ENCODE measurements at places on chromosomes 5 and 9.

- no peak for DNase-seq
These were observed 45.1 kb downstream of the S1PR3 start for GRCh38 chr9:89036383-89036782.

DNA sequence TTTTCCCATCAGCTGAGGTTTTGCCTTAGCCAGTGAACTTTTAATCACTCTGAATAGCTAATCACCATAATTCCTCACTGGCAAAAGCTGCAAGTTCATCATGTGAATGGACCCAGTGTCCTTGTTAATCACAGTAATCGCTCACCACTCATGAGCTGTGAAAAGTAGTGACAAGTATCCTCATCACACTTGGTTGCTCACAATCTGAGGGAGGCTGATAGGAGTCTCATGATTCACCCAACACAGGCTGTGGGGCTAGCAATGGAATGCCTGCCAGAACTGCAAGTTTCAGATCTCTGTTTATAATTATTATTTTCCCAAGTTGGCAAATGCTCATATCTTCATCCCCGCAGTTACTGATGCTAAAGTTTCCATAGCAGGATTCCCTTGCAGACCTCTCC is 467.2 kb downstream of the KIF4B start:
- no peak for DNase-seq

- DNase-seq, result no peak
These were observed 638.3 kb upstream of the DMAC1 start for GRCh38 chr9:8437876-8438275.

GRCh38 chr9:122382901-122383850 is 12.4 kb downstream of the PTGS1 start:
- no peak for DNase-seq

DNA sequence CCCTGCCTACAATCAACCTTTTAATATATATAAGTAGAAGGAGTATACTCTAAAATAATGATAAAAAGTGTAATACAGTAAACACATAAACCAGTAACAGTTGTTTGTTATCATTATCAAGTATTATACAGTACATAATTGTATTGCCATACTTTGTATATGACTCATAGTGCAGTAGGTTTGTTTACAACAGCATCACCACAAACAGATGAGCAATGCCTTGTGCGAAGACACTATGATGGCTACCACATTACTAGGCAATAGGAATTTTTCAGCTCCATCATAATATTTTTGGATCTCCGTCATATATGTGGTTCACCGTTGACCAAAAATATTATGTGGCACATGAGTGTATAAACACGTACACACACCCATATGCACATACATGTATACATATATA is 69.7 kb upstream of the APC start:
- DNase-seq, result no peak

DNA sequence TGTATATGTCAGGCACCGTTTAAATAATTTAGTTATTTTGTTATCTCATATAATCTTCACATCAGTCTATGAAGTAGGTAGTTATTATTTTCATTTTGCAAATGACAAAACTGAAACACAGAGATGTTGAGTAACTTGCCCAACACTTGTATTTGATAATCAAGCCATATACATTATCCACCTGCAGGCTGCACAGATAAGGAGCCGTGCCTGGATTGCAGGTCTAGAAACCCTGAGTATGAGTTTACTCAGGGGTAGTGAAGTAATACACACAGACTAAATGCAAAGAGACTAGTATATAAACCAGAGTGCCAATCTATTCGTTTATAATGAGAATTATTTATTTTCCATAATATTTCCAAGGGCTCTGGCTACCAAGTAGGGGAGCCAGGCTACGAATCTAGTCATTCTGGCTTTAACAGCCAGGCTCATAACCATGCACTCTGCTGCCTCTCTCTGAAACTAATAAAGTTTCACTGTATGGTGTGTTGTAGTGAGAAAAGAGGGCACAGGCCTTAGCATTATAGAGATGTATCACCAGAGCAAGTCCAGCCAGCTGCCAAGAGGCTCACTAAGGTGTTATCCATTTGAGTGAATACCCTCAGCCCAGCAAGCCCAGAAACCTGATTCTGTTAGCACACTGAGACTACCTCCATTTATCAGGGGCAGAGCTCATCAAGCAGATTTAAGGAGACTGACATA is 4.5 kb downstream of the HEMGN start:
- no peak for DNase-seq

GRCh38 chr9:114720086-114720676 is 38.2 kb upstream of the TEX48 start:
- DNase-seq, result no peak

DNA sequence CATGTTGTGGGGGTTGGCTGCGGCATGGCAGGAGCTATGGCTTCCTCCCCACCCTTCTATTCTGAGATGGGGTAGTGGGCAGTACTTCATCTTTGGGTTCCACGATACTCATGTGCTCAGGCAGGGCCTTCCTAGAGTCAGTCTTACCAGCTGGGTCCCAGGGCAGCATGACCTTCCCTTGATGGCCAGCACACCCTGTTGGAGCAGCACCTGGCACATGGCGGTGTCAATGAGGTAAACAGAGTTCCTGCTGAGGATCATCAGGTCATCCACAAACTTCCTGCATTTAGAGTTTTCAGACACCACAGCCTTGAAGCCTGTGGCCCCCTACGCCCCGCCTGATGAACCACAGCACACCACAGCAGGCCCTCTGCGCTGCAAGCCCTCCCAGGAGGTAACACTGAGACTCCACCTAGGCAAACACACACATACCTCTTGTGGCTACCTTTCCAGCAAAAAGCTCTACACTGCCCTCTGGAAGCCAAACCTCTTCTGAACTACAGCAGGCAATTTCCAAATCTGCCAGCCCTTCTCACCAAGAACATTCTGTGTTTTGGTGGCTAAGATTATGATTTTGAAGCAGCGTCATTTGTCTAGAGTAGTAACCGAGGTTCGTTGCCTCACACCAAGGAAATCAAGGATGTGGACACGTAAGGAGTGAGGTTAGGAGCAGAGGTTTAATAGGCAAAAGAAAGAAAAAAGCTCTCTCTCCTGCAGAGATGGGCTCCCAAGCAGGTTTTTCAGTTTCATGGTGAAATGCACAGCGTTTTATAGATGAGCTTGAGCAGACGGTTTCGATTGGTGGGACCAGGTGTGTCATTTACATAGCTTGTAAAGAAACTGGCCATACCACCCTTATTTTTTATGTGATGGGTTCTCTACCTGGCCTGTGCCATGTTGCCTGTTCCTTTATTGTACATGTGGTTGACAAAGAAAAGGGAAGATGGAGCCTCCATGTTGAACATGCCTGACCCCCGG is 20.3 kb upstream of the TMEM174 start:
- no peak for DNase-seq

DNA sequence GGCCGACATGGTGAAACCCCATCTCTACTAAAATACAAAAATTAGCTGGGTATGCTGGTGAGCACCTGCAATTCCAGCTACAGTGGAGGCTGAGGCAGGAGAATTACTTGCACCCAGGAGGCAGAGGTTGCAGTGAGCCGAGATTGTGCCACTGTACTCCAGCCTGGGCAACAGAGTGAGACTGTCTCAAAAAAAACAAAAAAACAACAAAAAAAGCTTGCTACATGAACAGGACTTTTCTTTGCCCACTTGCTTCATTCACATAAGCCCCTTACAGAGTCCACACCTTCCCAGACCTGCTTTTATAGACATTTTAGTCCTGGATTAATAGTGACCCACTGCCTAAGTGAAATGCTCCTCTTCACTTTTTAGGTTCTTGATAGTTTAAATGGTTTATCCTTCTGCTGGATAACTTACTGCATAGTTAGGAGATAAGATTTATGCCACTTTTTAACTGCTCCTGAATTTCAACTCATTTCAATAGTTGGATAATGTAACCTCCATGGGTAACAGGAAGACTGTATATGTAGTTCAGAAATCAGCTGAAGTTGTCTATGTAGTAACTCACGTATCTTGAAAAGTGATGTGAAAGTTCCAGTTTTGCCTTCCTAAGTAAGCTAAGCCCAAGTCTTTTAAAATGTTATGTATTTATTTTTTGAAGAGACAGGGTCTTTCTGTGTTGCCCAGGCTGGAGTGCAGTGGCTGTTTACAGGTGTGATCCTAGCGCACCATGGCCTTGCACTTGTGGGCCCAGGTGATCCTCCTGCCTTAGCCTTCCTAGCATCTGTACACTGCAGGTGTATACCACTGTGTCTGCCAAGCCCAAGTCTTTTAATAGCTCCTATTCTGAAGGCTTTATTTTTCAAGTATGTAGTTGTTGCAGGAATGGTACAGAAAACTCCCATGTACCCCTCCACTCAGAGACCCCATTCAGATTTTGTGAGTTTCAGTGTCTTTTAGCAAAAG is 19.7 kb downstream of the SUB1 start:
- DNase-seq, result no peak

DNA sequence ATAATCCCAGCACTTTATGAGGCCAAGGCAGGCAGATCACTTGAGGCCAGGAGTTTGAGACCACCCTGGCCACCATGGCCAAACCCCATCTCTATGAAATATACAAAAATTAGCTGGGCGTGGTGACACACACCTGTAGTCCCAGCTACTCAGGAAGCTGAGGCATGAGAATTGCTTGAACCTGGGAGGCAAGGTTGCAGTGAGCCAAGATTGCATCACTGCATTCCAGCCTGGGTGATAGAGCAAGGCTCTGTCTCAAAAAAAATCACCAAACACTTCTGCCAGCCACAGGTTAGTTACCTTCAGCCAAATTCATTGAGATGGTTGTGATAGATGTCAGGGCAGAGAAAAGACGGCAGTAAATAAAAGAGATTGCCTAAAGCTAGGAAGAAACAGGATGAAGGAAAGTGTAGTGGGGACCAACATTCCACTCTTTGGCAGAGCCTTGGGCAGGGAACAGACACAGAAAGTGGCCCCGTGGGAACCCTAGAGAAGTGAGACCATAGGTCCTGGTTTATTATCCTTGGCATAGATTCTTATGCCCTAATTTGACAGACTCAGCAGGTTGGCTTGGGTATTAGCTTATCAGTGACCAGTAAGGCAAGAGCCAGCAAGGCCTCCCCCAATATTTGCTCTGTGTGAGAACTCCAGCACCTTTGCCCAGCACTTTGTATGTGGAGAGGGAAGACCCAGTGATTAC is 5.5 kb upstream of the CEP120 start:
- no peak for DNase-seq

- DNase-seq, result no peak
These were observed 240.5 kb upstream of the CHD1 start for GRCh38 chr5:99169309-99169708.

DNA sequence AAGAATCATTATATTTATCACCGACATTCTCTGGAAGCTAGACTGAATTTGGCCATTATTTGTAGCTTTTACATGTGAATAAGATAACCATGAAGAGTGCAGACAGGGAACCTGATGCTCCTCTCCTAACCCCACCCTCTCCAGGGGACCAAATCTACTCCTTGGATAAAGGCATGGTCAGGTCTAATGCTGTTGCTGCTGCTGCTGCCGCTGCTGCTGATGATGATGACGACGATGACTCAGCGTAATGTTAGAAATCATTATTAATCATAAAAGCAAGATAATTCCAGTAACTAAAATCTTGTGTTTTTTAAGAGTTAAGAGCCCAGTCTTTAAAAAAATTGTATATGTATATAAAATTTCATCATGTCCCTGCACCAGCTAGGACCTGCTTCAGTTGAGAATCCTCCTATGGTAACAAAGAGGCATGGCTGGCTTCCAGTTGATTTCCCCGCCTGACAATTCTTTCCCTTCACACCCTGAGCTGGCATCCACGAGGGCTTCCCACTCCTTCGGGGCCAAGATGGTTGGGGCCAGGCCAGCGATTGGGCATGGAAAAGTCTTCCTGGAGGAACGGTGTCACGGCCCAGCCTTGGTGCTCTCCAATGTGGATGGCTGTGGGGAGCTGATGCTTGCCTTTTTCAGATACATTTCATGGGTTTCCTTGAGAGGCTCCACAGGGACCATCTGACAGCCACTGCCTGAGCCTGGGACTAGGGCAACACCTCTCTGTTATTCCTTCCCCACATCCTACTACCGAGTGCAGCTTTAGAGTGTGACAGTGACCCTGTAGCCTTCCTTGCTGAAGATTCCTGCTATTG is 400.0 kb downstream of the CTNND2 start:
- no peak for DNase-seq

DNA sequence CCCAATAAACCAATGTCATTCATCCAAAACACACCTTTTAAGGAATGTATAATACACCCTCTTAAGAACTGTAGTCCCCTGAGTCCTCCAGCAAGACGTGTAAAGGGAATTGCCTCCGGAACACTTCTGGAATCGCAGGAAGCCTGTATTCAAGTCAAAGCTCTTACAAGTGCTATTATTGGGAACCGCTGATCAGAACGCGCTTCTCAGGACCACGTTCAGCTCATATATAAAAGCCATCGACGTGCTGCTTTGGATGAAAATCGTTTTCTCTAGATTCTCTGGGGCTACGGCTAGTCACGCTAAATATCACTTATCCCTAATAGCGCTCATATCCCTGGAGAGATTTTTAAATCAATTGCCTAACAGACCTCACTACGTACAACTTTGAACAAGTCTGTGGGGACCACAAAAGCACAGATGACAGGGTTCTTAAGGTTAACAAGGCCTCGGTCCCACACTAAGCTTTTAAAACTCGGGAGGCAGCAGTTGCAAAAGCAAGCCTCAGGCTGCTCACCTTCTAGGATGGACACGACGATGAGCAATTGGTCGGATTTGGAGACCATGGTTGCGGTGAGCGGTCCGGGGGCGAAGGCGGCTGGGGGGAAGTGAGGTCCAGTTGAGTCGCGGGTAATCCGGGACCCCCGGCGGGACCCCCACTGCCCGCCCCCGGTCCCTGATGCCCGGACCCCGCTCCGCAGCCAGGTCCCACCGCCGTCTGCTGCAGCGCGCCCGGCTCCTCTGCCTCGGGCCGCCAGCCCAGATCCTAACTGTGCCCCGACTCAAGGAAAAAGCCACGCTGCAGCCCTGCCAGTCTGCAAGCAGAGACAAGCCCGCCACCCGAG is 548 bp downstream of the CEP120 start:
- no peak for DNase-seq

DNA sequence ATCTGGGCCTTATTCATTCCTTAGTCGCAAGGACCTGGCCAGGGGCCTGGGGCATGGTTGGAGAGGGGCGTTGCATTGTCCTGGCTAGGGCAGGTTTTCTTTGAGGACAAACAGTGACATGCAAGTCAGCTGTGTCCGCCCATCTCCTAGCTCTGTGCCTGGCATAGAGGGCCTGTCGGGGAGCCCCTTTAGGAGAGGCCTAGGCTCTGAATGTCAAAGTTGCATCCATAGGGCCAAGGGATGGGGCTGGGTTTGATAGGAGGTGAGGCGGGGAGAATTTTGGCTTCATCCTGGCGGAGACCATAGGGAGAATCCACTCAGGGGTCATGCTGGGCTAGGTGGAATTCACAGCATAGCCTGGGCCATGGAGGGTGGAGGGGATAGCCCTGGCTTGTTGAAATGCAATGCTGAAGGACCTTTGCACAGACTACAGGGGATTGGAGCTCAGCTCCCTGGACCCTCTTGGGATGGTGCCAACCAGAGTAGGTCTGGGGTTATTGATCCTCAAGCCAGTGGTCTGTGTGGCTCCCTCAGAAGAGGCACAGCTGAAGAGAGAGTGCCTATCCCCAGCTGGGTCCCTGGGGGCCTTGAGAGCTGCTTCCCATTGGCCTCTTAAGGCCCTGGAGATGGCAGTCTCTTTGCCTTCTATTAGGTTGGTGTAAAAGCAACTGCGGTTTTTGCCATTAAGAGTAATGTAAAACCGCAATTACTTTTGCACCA is 104.0 kb downstream of the RGS3 start:
- DNase-seq, result no peak

All from activated CD4-positive, alpha-beta T cell treated with anti-CD3 and anti-CD28 coated beads, Interleukin-2, amount 50 U/mL, for 24 hours (primary cell).